IMR-90 (cell line): ENCODE measurements at places on chromosomes 5 and 9.
A peak's percentile ranks its signal among the peaks of the same experiment; 100 is the strongest.

- no peak overlapping the region for H3K27ac ChIP-seq
- no peaks in the 10 kb centered on the region for H3K36me3 ChIP-seq
- H3K4me1 ChIP-seq: peaks cover 6% of the 10 kb centered on the region
- no peak overlapping the region for H3K4me3 ChIP-seq
- no peak for DNase-seq
- peaks cover 21% of the 10 kb centered on the region for H3K27me3 ChIP-seq
Observed at GRCh38 chr5:71884926-71885325, 165.9 kb downstream of the CARTPT start.

GRCh38 chr5:126383246-126383645 is 40.0 kb upstream of the GRAMD2B start:
- H3K36me3 ChIP-seq: no peaks in the 10 kb centered on the region
- no peak overlapping the region for H3K4me3 ChIP-seq
- no peak overlapping the region for H3K27ac ChIP-seq
- H3K4me1 ChIP-seq: peaks cover 11% of the 10 kb centered on the region
- peak; percentile 76 for DNase-seq

GRCh38 chr9:27818348-27818747 is 245.1 kb upstream of the C9orf72 start:
- no peak overlapping the region for H3K4me3 ChIP-seq
- no peaks in the 10 kb centered on the region for H3K36me3 ChIP-seq
- no peaks in the 10 kb centered on the region for H3K27me3 ChIP-seq
- H3K4me1 ChIP-seq: no peaks in the 10 kb centered on the region
- no peak overlapping the region for H3K27ac ChIP-seq

- no peak for DNase-seq
- H3K36me3 ChIP-seq: no peaks in the 10 kb centered on the region
- no peaks in the 10 kb centered on the region for H3K27me3 ChIP-seq
Observed at GRCh38 chr9:68821911-68822310, 116.9 kb downstream of the PIP5K1B start.

GRCh38 chr5:144237851-144238250 is 67.2 kb downstream of the KCTD16 start:
- no peaks in the 10 kb centered on the region for H3K4me1 ChIP-seq
- 0 out of 2 replicates have a peak, but pooled peaks cover 1% of the 10 kb centered on the region for H3K27me3 ChIP-seq
- H3K36me3 ChIP-seq: no peaks in the 10 kb centered on the region
- no peak for DNase-seq
- H3K27ac ChIP-seq: no peak overlapping the region

DNA sequence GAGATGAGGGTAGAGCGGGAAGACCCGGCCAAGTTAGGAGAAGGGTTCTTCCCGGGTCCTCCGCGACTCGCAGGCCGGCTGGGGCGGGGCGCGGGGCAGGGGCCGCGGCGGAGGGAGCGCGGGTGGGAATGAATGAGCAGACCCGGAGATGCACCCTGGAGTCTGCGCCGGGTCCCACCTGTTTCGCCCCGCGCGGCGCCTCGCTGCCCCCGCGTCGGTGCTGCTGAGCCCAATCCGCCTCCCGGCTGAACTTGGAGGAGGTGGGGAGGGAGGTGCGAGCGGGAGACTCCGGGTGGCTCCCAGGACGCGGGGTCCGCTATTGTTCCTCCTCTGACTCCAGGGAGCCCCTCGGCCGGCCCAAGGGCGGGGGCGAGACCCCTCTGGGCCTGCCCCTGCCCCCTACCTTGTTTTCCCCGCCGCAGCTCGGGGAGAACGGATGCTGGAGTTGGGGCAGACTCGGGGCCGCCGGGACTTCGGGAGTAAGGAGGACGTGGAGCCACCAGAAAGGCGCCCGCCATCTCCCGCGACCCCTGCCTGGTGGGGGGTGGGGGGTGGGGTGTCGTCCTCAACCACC is 659 bp downstream of the RAI14 start:
- H3K4me1 ChIP-seq: peaks cover 17% of the 10 kb centered on the region
- no peaks in the 10 kb centered on the region for H3K27me3 ChIP-seq
- H3K27ac ChIP-seq: peak overlapping the region; percentile 100
- H3K36me3 ChIP-seq: peaks cover 4% of the 10 kb centered on the region

- H3K36me3 ChIP-seq: no peaks in the 10 kb centered on the region
- H3K27ac ChIP-seq: no peak overlapping the region
- H3K4me3 ChIP-seq: no peak overlapping the region
- no peaks in the 10 kb centered on the region for H3K27me3 ChIP-seq
- no peaks in the 10 kb centered on the region for H3K4me1 ChIP-seq
Observed at GRCh38 chr5:80541392-80541791, 28.7 kb downstream of the ANKRD34B start.

DNA sequence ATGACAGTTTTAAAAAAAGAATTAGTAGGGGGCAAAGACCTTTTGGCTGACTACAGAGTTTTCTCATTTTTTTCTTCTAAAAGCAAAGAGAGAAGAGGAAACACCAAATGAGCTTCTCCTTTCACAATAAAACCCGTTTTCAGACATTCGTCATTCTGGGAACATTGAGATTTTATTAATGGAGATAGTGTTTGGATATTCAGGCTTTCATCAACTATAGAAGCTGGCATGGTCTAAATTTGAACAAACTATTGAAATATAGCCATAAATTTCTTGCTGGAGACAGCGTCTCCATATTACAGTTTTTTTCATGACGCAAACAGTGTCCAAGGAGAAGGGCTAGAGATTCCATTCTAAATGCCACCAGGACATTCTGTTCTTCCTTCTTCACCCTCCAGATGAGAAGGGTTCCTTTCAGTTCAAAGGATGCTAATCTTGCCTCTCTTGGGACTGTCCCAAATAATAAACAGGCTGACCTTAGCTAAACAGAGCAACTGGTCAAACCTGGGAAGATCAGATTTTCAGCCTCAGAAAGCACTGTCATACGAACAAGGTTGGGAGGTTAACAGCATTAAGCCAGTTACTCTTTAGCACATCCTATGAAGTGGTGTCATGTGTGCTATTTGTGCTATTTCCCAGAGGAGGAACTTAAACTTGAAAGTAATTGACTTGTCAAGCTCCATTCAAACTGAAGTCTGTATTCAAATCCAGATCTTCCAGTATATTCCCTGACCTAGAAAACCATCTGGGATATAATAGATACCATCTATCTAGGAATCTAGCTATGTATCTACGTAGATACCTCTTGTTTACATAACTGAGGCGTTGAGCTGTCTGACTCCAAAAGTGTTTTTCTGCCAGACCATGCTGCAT is 125.6 kb downstream of the LPAR1 start:
- H3K27me3 ChIP-seq: no peaks in the 10 kb centered on the region
- H3K4me3 ChIP-seq: no peak overlapping the region
- peaks cover 13% of the 10 kb centered on the region for H3K36me3 ChIP-seq
- H3K27ac ChIP-seq: peak overlapping the region; percentile 63; the same call in 1 of the 2 replicates

DNA sequence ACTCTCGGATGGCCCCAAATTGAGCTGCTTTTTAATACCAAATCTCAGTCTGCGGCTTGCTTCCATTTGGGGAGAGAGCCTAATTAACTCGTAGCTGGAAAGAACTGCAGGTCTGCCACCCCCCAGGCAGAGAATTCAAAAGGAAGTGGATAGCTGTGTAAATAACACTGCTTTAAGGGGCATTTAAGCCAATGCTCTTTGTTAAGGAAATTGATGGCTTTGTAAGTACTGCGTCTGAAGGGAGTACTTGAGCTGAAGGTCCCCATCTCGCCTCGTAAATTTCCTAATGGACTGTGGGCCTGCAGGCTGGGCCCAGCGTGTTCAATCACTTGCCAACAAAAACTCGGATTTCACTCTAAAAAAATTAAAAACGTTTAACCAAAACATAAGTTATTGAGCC is 132.7 kb downstream of the PAPPA start:
- H3K36me3 ChIP-seq: peaks cover 27% of the 10 kb centered on the region
- H3K4me3 ChIP-seq: no peak overlapping the region
- H3K4me1 ChIP-seq: peaks cover 4% of the 10 kb centered on the region
- no peak overlapping the region for H3K27ac ChIP-seq
- DNase-seq: no peak

GRCh38 chr5:97400537-97400936 is 217.5 kb upstream of the RIOK2 start:
- H3K4me1 ChIP-seq: no peaks in the 10 kb centered on the region
- no peak overlapping the region for H3K4me3 ChIP-seq
- H3K27me3 ChIP-seq: no peaks in the 10 kb centered on the region
- no peaks in the 10 kb centered on the region for H3K36me3 ChIP-seq
- H3K27ac ChIP-seq: no peak overlapping the region

- no peak for DNase-seq
- no peaks in the 10 kb centered on the region for H3K36me3 ChIP-seq
- no peaks in the 10 kb centered on the region for H3K4me1 ChIP-seq
Observed at GRCh38 chr9:72751541-72751940, 201.3 kb downstream of the ALDH1A1 start.

DNA sequence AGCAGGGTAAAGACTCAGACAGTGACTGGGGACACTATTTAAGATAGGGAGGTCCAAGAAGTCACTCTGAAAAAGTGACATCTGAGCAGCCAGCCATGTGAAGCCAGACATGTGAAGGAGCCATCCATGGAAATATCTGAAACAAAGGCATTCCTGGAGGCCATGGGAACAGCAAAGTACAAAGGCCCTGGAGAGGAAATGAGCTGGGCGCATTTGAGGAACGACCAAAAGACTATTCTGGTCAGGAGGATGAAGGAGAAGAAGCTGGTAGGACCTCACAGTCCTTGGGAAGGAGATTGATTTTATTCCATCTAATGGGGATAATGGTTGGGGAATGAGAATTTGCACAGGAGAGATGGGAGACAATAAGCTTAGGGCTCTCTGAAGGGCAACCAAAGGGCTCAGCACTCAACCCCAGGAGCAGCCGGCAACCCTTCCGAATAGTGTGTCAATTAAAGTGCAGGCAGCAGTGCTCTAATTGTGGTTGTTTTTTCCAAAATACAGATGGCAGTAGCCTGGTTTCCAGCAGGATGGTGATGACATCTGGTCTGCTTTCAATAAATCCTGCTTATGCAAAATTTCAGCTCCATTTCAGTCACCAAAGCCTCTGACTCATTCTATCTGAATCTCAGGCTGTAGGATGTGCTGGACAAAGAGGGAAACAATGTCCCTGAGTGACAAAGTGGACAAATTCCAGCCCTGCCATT is 26.7 kb downstream of the FOXI1 start:
- H3K27me3 ChIP-seq: no peaks in the 10 kb centered on the region
- peak; percentile 44 for DNase-seq
- H3K27ac ChIP-seq: no peak overlapping the region

DNA sequence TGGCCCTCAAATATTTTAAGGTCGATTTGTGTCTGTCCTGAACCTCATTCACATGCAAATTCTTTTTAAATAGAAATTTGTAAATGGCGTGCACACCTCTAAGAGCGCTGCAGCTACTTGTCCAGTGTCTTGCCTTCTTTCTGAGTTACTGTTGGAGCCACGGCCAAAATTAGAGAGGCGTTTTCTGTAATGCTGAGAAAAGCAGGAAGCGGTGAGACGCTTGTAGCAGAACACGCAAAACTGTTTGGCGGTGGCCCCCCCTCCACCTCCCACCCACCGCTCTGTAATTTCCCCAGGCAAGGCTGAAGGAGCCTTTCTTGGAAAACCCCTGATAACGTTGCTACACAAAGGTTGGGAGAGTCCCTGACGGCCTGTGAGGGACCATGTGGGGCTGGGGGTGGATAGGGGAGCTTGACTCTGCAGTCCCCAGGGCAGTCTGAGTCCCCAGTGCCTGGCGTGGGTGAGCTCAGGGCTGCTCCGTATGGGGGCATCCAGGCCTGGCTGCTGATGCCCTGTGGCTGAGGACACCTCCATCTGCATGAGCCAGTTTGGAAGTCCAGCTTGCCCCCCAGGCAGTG is 96.5 kb downstream of the GADD45G start:
- H3K4me3 ChIP-seq: no peak overlapping the region
- no peak for DNase-seq
- no peak overlapping the region for H3K27ac ChIP-seq
- H3K36me3 ChIP-seq: no peaks in the 10 kb centered on the region
- no peaks in the 10 kb centered on the region for H3K4me1 ChIP-seq

- no peak overlapping the region for H3K27ac ChIP-seq
- H3K4me1 ChIP-seq: no peaks in the 10 kb centered on the region
- peaks cover 14% of the 10 kb centered on the region; the same call in 1 of the 2 replicates for H3K27me3 ChIP-seq
Observed at GRCh38 chr5:151615431-151615830, 24.3 kb upstream of the FAT2 start.
